ENCODE measurements at places on chromosomes 4 and X.
A peak's percentile ranks its signal among the peaks of the same experiment; 100 is the strongest.

GRCh38 chr4:46793036-46793435 is 116.0 kb downstream of the COX7B2 start:
- DNase-seq = no peak

DNA sequence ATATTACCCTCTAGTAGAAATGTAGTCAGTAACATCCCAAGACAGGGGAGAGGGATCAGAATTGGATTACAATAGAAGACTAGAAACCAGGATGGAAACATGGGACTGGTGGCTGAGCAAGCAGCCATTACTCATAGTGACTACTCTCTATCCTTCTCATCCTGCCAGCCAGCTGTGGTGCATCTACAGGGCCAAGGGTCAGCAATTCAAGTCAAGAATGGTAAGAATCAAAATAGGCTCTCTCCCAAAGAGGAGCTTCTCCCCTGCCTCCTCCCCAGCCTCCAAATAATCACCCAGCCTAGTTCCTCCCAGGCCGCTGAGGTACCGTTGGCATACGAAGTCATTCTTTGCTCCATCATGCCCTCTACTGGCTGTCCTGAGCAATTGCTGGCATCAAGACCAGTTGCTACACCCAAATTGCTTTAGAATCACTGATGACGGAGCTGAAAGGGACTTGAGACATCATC is 19.4 kb downstream of the AWAT2 start:
- DNase-seq = peak; percentile 46

DNA sequence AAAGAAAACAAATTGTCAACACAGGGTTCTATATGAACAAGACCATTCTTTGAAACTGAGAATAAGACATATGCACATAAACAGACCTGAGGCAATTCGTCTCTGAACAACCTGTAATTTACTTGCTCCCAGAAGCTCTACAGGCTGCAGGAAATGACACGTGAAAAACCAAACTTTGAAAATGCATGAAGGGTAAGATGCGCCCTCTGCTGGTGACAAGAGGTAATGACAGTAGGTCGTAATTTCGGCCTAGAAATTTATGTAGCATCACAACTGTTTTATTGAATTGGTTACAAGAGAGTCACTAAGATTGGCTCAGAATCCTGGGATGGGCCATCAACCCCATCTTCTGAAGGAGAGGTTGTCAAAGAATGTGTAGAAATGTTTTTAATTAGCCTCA is 276.5 kb downstream of the PPP4R3C start:
- DNase-seq = no peak

- DNase-seq = no peak
Observed at GRCh38 chrX:80578517-80579105, 158.4 kb downstream of the TENT5D start.

DNA sequence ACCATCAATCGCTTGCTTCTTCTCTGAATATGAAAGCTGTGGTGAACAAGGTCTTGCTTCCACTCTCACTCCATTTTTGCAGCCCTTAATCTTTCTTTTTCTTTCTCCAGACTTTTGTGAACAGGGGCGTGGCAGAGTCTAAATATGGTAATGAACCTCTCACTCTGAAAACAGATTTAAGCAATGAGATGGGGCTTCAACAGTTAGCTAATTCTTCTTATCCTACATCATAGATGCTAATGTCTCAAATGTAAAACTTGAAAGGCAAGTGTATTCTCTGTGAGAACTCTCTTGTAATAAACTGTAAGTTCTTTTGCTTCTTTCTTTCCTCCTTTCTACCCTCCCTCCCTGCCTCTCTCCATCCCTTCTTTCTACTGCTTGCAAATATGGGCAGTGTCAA is 106.5 kb upstream of the ANK2 start:
- DNase-seq = no peak

DNA sequence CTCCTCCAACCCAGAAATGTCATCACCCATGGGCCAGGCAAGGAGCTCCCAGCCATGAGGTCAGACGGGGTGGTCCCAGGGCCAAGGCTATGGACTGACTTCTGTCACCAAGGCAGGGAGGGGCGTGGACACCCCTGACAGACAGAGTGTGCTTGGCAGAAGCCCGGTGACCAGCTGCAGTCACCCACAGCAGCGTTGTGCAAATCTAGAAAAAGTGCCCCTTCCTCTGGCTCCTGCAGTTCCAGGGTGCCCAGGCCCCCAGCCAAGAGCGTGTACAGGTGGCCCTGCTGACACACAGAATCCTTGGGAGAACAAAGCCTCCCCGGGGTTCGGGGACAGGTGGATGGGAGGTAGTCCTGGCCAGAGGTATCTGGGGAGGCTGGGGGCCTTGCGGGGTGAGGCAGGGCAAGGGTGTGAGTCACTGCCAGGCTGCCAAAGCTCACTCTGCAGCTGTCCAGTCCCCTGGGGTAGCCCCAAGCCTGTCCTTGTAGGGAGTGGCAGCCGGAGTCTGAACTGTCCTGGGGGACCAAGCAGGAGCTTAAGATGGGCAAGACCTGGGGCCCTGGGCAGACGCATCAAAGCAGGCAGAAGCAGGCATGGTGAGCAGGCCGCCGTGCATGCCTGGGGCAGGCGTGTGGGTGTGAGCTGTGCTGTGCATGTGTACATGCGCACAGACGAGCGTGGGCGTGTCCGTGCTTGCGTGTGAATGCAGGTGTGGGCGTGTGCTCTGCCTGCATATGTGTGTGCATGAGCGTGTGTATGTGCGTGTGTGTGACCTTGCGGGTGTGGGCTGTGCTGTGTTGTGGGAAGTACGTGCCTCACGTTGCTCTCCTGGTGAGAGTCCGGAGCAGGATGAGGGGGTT is 3.3 kb downstream of the MYL5 start:
- no peak for DNase-seq

- DNase-seq = no peak
Observed at GRCh38 chr4:22692736-22693135, at the start of gene GBA3. GBA3 (plus strand) TSS chr4:22692937.

GRCh38 chr4:174600391-174600790 is 78.1 kb upstream of the HPGD start:
- DNase-seq = no peak

GRCh38 chr4:10619220-10619619 is 65.3 kb downstream of the CLNK start:
- DNase-seq = no peak

DNA sequence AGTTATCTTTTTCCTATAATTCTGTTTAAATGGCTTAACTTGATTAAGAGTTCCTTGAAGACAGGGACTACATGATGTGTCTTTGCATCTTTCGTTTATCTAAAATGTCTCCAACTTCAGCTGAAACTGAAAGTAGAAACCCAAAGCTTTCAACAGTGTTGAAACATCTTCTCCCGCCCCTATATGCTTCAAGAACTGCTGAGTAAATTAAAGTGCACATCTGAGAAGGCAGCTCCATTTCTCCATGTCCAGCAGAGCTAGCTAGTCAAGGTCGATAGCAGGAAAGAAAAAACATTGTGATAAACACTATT is 185.7 kb upstream of the TBL1X start:
- no peak for DNase-seq

DNA sequence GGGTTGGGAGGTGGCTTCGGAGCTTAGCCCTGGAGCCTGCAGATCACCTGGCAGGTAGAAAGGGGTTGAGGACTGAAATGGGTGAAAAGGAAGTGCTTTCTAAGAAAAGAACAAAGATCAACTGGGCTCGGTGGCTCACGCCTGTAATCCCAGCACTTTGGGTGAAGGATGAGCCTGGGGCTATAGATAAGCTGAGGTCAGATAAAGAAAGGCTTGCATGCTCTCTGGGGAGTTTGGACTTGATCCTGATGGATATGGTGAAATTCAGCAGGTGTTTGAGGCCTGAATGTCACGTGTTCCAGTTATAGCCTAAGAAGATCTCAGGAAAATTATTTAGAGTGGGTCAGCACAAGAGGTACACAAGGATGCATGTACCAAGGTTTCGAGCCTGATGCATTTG is 40.8 kb downstream of the SLC34A2 start:
- no peak for DNase-seq

- peak; percentile 53 for DNase-seq
Observed at GRCh38 chrX:139559383-139560042, 29.0 kb downstream of the F9 start.
